ENCODE measurements at places on chromosomes 7 and 10.

DNA sequence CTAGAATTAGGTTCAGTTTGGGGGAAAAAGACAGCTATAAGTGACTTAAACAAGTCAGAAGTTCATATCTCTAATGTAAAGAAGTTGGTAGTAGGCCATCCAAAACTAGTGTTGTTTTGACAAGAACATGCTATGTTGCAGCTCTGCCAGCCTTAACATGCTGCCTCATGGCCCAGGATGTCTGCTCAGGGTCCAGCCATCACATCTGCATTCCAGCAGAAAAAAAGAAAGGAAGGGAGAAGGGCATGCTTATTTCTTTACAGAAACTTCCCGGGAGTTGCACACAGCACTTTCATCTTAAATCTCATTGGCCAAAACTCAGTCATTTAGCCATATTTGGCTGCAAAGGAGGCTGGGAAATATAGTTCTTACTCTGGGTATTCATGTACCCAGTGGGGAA lies 400.4 kb upstream of the PODXL start:
- DNase-seq = no peak

GRCh38 chr7:105675934-105676371 lies 94.7 kb upstream of the EFCAB10 start:
- DNase-seq = no peak

DNA sequence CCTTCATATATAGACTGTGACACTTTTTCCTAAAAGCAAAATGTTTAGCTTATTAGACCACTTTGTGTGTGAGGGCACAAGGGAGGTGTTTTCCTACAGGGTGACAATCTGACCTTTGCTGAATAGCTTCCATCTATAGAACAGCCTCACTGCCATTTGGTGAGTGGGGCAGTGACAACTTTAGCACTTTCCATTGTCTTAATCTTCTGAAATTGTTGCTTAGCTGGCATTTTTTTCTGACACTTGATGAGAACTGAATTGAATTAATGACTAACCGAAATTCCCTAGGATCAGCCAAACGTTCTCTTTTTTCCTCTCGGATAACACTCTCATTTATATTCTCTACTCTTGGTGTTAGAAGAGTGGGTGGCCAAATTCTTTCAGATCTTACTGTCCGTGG lies 30.2 kb downstream of the KDM7A start:
- DNase-seq = no peak

DNA sequence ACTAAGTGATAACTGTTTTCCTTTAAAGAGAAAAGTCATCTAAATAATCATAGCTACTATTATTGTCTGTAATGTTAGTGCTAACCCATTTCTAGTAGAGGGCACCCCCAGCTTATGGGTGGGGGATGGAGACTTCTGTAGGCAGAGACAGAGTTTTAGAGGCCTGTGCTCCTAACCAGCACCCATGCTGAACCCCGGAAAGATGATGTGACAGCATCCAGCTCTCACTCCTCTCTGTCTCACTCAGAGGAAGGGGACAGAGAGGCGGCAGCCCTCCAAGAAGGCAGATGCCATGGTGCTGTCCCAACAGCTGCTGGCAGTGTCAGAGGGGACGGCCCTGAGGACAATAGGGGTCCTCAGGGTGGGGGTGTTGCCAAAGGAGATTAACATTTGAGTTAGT lies 74.4 kb upstream of the PRLHR start:
- DNase-seq = no peak

GRCh38 chr7:100152937-100153666 lies 4.4 kb downstream of the LAMTOR4 start:
- DNase-seq = no peak

GRCh38 chr10:78973901-78974616 lies 94.7 kb upstream of the ZMIZ1 start:
- DNase-seq = no peak

- DNase-seq = no peak
These were observed 48.2 kb upstream of the CREB5 start for GRCh38 chr7:28364082-28364481.

- DNase-seq = no peak
These were observed 21.0 kb downstream of the SVIL start for GRCh38 chr10:29613791-29614190.

GRCh38 chr7:113548137-113548536 lies 370.7 kb downstream of the PPP1R3A start:
- no peak for DNase-seq

- DNase-seq = no peak
These were observed 17.1 kb upstream of the TMEM120A start for GRCh38 chr7:76011442-76011861.

- no peak for DNase-seq
These were observed 35.1 kb downstream of the SMNDC1 start for GRCh38 chr10:110269374-110270318.

- DNase-seq = no peak
These were observed 273.0 kb downstream of the CCDC3 start for GRCh38 chr10:12728494-12728893.

DNA sequence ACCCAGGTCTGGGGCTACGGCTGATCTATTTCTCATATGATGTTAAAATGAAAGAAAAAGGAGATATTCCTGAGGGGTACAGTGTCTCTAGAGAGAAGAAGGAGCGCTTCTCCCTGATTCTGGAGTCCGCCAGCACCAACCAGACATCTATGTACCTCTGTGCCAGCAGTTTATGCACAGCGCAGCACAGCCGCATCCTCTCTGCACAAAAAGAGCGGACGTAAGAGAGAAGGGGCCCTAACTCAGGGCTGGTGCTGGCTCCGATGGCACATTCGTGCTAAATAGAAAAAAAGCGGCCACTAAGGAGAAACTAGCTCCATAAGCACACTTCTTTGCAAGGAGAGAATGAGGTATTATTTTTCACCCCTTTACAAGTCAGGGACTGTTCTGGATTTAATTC lies 28.3 kb upstream of the PRSS1 start:
- DNase-seq = no peak

- DNase-seq = no peak
These were observed 34.2 kb upstream of the ANKRD2 start for GRCh38 chr10:97538411-97538810.

DNA sequence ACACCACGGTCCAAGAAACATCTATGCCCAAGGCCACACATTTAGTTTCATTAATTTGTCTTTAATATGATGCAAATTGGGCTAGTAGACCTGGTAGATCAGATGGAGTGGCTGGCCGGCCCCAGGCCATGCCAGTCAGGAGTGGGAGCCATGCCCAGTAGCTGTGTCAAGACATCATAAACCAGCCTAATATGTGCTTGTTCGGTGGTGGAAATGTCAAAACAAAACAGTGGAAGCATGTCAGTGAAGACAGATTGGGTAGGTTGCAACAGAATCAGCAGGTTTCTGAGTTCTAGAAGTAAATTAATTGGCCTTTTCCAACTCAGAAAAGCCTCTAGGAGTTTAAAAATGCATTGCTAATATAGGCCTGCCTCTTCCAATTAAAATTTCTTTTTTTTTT lies 124.7 kb downstream of the NRP1 start:
- DNase-seq = no peak

- no peak for DNase-seq
These were observed 446.4 kb downstream of the SDK1 start for GRCh38 chr7:3747467-3747866.

DNA sequence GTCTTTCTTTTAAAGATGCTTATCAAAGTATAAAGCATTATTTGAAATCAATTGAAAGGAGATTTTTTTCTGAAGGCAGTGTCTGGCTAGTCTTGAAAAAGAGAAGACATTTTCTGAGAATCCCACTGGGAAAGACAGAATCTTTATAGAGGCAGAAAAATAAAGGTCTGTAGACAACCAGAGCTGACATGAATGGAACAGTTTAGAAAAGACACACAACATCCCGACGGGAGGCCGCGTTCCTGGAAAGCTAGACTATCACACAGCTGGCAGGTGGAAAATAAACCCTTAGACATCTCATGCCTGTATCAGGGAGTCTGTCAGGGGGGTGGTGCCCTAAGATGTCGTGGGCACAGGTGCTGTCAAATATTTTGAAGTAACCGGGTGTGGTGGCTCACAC lies 48.0 kb upstream of the KLF6 start:
- no peak for DNase-seq

GRCh38 chr10:118958984-118959925 lies 70.3 kb upstream of the NANOS1 start:
- DNase-seq = no peak

DNA sequence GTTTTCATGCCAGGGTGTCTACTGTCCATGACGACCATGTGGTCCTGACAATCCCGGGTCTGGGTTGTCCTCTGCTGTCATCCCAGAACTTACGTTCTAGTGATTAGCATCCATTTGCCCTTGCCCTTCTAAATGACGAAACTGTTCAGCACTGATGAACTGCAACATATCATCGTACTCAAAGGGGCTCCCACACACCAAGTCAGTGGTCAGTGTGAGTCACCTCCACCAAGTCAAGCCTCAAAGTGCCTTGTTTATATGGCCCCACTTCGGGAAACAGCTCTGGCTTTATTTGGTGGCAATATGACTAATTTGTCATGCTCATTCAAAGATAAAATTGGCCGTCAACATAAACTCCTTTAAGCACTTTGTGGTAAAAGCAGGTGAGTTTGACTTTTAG lies 110.7 kb downstream of the FRMD4A start:
- no peak for DNase-seq

DNA sequence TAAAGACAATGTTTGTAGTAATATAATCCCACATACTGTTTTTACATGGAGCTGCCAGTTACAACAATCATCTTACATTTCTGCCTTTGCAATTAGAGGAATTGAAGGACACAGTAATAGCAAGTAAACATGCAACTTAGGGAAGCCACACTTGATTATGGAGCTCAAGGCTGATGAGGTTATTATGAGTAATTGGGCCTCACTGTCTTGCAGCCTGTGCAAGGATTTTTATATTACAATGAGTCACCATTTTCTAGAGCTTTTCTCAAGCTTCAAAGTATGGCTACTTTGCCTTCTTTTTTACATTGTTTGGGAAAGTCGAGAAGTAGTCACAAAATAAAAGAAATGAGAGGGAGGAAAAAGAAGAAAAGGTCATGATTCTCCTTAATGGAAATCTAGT lies 226.4 kb downstream of the KIAA1217 start:
- DNase-seq = no peak

- no peak for DNase-seq
These were observed 213.4 kb downstream of the PARD3 start for GRCh38 chr10:34601691-34602090.

GRCh38 chr7:135843214-135843613 lies 94.6 kb upstream of the FAM180A start:
- no peak for DNase-seq

DNA sequence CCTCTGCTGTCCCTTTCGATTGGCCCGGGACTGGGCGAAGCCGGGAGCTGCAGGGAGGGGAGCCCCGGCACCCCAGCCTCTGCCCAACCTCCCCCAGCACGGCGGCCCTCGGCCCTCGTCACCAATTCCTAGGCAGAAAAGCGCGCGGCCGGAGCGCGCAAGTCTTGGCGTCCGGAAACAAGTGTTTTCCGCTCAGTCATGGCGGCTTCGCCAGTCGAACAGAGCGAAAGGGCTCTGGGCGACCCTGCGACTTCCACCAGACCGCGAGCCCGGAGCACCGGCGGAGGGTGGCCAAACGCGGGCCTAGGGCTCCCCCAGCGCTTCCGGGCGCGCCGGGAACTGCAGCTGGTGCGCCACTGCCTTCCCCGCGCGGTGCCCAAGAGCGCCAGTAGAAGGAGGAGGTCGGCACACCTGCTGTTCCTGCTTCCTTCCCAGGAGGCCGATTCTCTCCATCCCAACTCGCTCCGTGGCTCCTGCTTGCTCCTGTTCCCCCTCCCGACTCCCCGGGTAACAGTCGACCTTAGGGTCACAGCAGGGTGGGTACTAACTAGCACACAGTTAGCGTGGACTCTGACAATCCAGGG lies 729.9 kb downstream of the ZWINT start:
- no peak for DNase-seq

DNA sequence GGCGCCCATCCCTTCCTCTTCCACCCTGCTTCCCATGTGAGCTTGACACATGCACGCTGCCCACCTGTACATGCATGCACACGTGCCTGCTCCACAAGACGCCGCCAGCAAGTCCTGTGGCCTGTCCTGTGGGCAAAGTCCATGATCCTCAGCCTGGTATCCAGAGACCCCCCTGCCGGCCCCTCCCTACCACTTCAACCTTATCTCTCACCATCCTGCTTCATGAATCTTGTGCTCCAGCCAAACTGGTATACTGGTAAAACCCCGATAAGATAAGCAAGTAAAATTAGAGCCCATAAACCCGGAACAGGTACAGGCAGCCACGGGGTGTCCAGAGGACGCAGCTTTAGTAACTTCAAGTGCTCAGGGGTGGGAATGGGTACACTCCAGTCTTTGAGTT lies 11.8 kb upstream of the TBXAS1 start:
- DNase-seq = no peak

- DNase-seq = no peak
These were observed 142.8 kb downstream of the NSUN6 start for GRCh38 chr10:18508587-18508986.

DNA sequence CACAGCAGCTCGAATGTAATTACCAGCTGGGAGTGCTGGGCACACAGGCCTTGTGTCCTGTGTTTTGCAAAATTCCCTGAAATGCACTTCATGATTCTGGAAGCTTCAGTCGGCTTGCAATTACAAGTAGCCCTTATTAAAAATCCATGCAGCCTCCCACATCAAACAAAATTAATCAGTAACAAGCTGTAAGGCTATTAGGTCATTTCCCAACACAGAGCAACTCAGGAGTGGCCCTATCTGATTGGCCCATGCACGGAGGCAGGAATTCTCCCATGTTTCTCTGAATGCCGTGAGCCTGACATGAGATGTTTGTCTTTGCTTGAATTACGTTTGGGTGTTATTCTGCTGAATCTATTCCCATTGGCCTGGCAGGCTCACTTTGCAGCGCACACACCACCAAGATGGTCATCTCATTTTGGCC lies 36.9 kb downstream of the FOXL3 start:
- no peak for DNase-seq

- no peak for DNase-seq
These were observed 21.7 kb downstream of the CCM2 start for GRCh38 chr7:45021604-45022296.

- no peak for DNase-seq
These were observed 14.6 kb upstream of the RPEL1 start for GRCh38 chr10:103231047-103231551.

DNA sequence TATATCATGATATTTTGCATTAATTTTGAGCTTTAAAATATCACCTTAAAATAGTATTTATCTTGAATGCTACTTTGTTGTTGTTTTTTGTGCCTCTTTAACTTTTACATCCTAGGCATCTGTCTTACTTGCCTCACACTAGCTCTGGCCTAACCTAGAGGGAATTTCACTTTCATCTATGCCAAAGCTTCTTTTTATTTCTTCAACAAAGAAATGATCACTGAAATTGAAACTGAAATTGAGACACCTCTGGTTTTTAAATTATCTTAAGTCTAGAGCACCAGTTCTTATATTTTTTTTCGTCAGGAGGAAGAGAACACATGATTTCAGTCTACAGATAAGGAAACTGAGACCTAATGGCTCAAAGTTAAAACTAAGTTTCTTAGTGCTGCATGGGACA lies 3.5 kb upstream of the SCIN start:
- no peak for DNase-seq

All from cortex of kidney (tissue), 1 donor.